Activated CD4-positive, alpha-beta T cell treated with anti-CD3 and anti-CD28 coated beads for 48 hours (primary cell): ENCODE measurements at places on chromosomes 16 and 17.
A peak's percentile ranks its signal among the peaks of the same experiment; 100 is the strongest.

GRCh38 chr17:30228011-30228410 lies 7.5 kb downstream of the SLC6A4 start:
- no peak for DNase-seq

GRCh38 chr17:6352801-6353560 lies 81.9 kb downstream of the AIPL1 start:
- no peak for DNase-seq

DNA sequence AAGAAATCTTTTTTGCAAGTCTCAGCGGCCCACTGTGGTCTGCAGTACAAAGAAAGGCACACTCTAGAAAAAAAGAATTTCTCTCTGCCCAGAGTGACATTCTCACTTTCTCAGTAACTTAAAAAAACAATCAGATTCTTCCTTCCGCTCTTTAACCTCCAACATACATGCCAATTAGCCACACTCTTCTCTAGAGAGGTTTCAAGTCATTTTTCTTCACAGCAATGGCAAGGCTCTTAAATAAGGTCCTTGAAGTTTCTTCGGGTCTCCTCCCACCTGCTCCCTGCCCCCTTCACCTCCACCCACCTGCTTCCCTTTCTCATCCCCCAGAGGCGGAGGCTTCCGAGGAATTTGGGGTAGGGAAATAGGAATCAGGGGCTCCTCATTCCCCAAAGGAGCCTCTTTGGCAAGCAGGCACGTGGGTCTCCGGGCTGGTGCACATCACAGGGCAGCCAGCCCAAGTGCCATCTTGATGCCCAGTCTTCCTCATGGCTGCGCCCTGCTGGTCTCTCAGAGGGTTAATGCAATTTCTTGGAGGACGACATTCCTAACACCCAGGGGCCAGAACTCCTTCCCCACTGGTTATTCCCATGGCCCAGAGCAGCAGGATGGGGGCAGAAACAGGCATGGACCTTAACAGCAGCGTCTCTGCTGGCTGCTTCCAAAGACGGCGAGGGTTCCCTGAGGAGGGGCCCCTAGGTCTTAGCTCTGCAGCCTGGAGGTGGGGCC lies 855 bp upstream of the MEOX1 start:
- DNase-seq: no peak

- no peak for DNase-seq
Measured at GRCh38 chr16:5058476-5058875, 7.3 kb downstream of the C16orf89 start.

GRCh38 chr17:35895636-35896587 lies 15.8 kb upstream of the CCL5 start:
- peak; percentile 14 for DNase-seq

- no peak for DNase-seq
Measured at GRCh38 chr16:8720080-8720966, 45.9 kb downstream of the ABAT start.

DNA sequence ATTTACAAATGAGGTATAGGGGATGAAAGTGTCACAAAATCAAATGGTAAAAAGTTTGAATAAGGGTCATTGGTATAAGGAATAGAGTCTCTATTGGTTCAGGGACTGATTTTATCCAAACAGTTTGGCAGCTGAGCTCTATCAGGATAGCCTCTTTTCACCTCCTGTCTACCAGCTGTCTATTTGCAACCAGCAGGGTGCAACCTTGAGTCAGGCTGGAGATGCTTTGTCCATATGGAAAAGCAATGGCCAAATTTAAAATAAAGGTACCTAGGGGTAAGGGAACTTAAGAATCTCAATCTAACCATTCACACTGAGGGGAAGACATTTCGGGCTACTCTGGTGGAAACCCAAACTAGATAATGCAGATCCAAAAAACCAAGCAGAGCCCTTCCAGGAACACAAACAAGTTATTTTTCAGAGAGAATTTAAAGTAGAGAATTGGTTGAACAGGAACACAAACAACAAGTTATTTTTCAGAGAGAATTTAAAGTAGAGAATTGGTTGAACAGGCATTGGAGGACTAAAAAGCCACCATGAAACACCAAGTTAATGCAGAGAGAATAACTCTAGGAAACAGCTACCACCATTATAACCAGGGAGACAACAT lies 12.6 kb upstream of the CA10 start:
- no peak for DNase-seq

DNA sequence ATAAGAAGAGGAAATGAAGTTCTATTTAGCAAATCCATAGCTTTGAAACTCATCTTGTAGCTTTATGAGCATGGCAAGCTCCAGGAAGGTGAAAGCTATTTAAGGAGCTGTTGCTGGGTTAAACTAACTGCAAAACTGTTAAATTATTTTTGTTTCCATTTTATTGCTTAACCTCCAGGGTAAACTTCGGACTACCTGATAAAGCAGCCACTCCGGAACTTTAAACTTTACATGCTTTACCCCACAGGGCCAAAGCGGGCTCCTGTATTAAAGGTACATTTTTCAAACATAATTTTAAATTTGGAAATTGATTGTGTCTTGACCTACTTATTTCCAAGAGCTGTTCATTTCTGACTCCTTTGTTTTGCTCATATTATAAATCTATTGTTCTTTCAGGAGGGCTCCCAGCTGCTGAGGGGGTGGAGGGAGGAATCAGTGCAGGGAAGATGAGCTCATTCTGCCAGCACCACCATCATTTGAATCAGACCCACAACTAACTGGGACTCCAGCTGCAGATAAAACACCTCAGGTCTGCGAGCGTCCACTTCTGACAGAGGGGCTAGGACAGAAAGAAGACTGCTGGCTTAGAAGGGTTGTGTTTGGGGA lies 157.9 kb downstream of the IRX3 start:
- DNase-seq: no peak

- no peak for DNase-seq
Measured at GRCh38 chr17:50184611-50185398, 16.6 kb downstream of the COL1A1 start.

GRCh38 chr17:45200701-45201100 lies 21.0 kb upstream of the FMNL1 start:
- no peak for DNase-seq

GRCh38 chr17:30821871-30822723 lies 2.4 kb downstream of the CRLF3 start:
- no peak for DNase-seq

- no peak for DNase-seq
Measured at GRCh38 chr16:31087481-31087880, 1.3 kb downstream of the PRSS53 start.

DNA sequence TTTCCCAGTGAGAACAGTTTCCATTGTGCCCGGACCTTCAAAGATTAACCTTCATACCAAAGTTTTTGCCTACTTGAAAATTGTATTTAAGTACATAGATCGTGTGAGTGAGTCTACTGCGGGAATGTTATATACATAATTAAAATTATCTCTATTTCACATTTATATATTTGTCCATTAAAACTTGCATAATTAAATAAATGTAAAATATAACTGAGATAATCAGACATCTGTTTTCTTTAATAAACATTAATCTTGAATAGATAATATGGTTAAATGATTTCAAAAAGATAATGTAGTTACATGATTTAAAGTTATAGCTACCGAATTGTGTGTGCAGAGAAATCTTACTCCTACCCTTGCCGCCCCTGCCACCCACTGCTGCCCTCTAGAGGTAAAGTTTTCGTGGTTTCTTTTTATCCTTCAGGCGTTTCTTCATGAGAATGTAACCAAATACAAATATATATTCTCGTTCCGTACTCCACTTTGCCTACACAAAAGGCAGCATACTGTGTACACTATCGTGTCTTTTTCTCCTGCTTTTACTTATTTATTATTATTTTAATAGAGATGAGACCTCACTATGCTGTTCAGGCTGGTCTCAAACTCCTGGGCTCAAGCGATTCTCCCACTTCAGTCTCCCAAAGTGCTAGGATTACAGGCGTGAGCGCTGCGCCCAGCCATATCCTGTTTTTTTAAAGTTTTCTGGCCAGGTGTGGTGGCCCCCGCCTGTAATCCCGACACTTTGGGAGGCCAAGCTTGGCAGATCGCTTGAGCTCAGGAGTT lies 35.6 kb downstream of the RPA1 start:
- DNase-seq: peak; percentile 62

DNA sequence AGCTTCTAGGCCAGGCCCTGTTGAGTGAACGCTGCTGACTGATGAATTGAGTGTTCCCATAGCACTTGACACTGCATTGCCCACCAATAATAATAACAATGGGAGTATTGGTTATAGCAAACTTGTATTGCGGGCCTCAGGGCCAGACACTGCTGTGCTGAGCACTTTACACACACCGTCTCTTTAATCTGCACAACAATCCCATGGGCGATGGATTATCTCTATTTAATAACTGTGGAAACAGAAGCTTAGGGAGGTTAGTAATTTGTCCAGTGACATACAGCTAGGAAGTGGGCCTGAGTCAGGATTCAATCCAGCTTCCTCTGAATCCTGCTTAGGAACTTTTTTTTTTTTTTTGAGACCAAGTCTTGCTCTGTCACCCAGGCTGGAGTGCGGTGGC lies 11.2 kb downstream of the ARHGAP23 start:
- no peak for DNase-seq

GRCh38 chr17:16916557-16916920 lies 55.4 kb downstream of the TNFRSF13B start:
- no peak for DNase-seq

DNA sequence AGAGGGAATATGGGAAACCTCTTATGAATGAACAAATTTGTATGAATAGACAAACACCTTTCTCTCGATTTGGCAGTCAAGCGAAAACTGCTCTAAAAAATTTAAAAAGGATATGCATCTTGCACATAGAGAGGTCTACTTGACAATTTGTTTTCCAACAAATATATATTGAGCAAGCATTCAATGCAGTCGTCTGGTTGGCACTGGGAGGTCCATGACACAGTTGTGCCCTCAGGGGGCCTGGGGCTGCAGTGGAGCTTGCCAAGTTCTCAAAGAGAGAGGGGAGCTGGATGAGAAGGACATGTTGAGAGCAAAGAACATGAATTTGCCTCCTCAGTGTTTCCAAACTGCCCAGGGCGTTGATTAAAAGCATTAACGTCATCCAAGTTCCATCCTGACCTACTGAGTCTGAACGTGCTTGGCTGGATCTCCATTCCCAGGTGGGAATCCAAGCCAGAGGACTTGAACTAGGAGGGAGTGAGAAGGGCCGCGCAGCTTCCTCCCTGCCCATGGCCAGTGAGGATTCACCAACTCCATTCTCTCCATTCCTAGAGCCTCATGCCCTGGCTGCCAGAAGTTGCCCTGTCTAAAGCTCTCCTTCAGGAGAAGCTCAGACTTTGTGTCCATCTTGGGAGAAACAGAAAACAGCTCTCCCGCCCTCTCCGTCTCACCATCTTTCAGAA lies 24.5 kb downstream of the TBX2 start:
- no peak for DNase-seq

DNA sequence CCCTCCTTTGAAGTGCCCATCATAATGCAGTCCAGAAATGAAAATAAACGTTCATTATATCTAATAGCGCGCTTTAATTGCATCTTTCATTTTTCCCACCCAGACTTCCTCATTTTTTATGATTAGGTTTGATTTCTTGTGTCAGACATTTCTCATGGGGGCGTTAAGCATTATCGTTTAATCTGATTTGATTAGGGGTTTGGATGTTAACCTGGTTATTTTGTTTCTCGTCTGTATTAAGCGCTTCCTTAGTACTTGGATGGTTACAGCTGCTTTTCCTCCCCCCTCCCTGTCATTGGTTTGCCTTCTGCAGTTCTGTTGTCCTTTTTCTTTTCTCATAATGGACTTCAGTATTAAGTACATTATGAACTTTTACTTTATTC lies 540 bp downstream of the MFSD11 start:
- no peak for DNase-seq

DNA sequence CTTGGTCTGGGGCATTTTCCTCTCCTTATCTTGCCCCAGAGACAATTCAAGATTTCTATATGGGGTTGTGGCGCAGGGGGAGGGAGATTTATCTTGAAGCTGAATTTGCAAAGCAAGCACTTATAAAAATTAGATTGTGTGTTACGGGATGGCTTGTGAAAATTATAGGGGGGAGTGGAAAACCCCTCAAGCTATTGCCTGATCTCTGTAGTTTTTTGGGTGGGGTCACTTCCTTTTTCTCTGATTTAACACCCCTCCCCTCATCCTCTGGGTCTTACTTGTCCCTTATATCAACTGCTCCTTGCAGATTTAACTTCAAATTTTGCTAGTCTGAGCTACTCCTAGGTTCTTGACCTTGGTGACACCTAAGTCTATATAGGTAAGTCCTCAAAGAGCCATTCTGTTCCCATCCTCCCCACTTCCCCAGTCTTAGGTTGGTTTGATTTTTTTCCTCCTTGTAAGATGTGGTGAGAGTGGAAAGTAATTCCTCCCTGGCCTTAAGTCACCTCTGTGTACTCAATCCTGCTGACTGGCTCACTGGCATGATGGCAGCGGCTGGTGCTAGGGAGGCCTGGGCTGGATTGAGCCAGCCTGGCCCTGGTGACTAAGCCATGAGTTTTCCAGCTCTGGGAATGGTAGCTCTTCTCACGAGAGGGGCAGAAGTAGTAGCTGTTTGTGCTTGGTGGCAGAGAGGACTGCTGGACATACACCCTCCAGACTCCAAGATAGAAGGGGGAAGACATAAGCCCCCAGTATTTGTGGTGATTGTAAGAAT lies 2.3 kb downstream of the ARL4D start:
- no peak for DNase-seq

DNA sequence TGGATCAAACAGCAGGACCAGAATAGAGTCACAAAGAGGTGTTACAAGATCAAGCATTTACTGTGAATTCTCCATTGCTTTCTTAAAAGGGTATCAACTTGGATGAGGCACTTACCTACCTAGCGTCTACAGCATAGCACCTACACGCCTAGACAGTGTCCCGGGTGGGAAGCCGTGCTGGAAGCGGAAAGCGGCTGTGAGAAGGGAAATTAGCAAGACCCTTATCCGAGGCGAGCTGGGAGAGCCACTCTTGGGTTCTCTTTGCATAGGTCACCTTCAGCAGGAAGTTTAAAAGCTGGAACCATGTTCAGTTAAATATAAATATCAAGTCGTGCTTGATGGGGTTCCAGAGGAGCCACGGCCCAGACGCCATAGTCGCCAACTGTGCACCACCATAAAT lies 46.3 kb downstream of the TRARG1 start:
- no peak for DNase-seq

- peak; percentile 43 for DNase-seq
Measured at GRCh38 chr16:19884611-19885450, at the start of gene GPRC5B. TSS of gene GPRC5B (minus strand) at chr16:19884848. CDS start at chr16:19872845, 12,003 bp downstream.

GRCh38 chr17:622356-622755 lies 92.3 kb downstream of the VPS53 start:
- no peak for DNase-seq

DNA sequence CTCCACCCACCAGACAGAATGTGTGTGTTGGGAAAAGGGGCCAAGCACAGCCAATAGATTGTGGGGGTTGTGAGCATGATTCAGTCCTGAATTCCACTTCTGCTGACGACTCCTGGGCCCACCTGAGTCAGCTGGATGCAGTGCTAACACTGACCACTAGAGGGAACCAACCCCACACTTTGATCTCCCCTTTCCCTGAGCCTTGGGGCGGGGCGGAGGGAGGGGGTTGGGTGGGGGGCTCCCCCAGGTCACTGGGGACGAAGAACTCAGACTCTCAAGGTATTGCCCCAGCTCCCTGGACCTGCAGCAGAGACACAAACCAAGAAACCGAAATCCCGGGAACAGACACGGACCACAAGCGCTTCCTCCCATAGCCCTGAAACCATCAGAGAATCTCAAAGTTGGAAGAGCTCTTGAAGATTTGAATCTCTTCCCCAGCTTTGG lies 621 bp upstream of the CSHL1 start:
- peak; percentile 77 for DNase-seq

GRCh38 chr16:6206080-6206479 lies 1108.5 kb upstream of the EEF2KMT start:
- DNase-seq: no peak
